ENCODE measurements at places on chromosomes 16 and 17.

DNA sequence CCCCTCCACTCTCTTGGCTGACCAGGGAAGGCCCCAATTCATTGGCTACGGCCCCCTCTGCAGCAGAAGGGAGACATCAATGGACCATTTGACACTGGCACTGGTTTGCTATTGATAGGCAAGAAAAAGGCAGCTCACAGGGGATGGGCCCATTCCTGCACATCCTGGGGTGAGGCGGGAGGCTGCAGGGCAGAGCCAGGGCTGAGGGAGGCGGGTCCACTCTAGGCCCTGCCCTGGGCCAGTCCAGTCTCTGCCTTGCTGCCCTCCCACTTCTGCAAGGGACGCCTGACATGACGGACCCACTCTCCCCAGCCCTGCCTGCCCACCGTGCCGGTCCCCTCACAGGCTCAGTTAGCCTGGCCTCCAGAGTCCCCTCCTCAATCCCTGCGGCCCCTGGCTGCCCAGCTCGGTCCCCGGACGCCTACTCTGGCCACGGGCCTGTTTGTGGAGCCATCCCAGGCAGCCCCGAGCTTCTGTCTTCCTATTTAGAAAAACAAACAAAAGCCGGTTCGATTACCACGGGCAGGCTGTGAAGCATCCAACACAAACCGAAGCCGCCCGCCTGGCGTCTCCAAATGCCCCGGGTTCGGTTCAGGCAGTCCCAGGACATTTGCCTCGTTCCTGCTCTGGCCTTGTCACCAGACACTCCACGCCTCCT lies 160.7 kb downstream of the IRX5 start:
- DNase-seq, result no peak

- no peak for DNase-seq
These were observed 8.6 kb upstream of the ENPP7 start for GRCh38 chr17:79721993-79722671.

GRCh38 chr16:26963109-26963508 lies 103.6 kb upstream of the C16orf82 start:
- no peak for DNase-seq

DNA sequence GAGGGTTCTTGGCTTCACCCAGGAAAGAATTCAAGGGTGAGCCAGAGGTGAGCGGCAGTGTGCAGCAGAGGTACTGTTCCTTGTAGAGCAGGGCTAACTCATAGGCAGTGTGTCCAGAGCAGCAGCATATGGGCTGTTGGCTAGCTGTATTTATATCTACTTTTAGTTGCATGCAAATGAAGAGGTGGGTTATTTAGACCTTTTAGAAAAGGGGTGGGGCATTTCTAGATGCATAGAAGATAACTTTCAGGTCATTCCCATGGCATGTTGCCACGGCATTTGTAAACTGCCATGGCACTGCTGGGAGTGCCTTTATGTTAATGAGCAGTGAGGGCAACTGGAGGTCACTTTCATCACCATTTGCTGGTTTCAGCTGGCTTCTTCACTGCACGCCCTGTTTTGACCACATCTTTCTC lies 141.0 kb downstream of the STX8 start:
- no peak for DNase-seq

DNA sequence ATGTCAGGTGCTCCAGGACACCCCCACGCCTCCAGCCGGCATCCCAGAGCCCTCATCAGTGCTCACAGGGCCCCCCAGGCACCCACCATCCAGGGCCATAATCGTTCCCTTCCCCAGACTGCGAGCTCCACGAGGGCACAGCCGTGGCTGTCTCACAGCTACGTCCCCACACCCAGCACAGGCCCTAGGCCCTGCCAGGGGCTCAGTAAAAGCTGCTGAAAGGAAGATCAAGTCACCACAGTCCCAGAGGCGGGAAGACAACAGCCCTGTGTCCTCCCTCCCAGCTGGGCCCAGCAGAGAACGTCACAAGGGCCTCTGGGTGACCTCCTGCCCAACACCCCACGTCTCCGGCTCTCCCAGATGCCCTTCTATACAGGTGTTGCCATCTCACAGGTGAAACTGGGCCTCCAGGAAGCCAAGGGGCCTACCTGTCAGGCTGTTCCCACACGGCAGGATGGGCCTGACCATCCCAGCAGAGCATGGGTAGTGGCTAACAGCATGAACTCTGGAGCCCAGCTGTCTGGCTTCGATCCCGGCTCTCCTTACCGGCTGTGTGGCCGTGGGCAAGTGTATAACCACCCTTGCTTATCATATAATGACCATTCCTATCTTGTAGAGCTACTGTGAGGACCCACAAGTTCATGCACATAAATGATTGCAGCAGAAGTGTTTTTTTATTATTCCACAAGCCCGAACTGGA lies 17.9 kb downstream of the ARL2BP start:
- DNase-seq, result no peak

- peak; percentile 89 for DNase-seq
These were observed 61.4 kb downstream of the ZNF18 start for GRCh38 chr17:11935734-11936406.

- DNase-seq, result peak; percentile 89
These were observed at the start of gene CAVIN1 for GRCh38 chr17:42422958-42423712. Gene CAVIN1 (minus strand): TSS chr17:42423256. CDS start chr17:42423097, 159 bp downstream.

GRCh38 chr17:59178266-59178985 lies 22.9 kb downstream of the PRR11 start:
- DNase-seq, result no peak

- no peak for DNase-seq
These were observed 4.1 kb upstream of the VPS4A start for GRCh38 chr16:69307091-69307490.

GRCh38 chr16:84548508-84548907 lies 44.0 kb upstream of the MEAK7 start:
- DNase-seq, result no peak

DNA sequence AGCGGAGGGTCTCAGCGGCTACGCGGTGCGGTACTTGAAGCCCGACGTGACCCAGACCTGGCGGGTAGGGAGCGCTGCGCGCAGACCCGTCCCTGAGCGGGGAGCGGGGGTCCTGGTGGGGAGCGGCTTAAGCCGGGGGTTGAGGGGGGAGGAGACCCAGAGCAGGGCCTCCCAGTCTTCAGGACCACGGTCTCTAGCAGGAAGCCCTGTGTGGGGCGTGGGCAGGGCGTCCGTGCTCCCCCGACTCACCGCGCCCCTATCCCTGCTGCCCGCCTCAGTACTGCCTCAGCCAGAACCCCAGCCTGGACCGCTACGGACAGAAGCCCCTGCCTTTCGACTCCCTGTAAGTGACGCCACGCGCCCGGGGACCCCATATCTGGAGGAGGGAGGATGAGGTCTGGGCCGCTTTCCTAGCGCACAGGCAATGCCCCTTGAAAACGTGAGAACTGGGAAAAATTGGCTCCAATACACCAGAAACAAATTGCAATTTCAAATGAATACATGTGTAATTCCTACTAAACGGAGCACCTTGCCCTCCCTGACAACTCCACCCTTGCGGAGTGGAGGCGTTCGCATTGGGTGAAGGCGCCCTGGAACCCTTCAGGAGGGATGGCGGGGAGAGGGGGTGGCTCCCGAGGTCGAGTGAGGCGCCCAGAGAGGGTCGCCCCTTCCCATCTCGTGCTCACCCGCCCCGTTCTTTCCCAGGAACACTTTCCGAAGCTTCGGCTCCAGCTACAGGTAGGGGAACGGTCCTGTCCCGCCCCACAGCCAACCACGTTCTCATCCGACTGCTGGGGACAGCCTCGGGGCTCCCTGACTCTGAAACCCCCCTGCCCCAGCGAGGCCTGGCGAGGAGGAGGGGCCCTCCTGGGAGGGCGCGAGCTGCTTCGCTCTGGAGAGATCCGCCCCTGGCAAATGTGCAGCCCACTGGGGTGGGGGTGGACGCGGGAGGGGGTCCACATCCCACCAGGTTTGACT lies 14.6 kb upstream of the CNGB1 start:
- DNase-seq, result no peak

- DNase-seq, result no peak
These were observed 77.5 kb downstream of the USP32 start for GRCh38 chr17:60314423-60314822.

DNA sequence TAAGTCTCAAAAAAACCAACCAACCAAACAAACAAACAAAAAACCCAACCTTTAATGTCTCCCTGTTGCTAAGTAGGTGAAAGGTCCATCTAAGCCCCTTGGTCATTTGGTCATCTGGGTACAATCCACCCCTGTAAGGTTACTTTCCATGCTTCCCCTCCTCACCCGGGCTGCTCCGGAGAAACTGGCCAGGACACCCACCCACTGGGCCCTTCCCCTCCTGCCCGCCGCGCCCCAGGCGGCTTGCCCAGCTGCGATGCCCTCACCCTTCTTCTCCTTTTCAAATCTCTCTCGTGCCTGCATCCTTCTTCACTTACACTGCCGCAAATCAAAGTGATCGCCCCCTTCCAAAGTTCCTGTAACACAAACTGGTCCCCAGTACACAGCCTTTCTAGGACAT lies 2.0 kb downstream of the NTAN1 start:
- no peak for DNase-seq

- no peak for DNase-seq
These were observed 20.9 kb downstream of the CCDC182 start for GRCh38 chr17:57724026-57724728.

- no peak for DNase-seq
These were observed 570 bp downstream of the NR1D1 start for GRCh38 chr17:40099619-40100418.

- DNase-seq, result no peak
These were observed 41.7 kb downstream of the ZZEF1 start for GRCh38 chr17:4100883-4101756.

DNA sequence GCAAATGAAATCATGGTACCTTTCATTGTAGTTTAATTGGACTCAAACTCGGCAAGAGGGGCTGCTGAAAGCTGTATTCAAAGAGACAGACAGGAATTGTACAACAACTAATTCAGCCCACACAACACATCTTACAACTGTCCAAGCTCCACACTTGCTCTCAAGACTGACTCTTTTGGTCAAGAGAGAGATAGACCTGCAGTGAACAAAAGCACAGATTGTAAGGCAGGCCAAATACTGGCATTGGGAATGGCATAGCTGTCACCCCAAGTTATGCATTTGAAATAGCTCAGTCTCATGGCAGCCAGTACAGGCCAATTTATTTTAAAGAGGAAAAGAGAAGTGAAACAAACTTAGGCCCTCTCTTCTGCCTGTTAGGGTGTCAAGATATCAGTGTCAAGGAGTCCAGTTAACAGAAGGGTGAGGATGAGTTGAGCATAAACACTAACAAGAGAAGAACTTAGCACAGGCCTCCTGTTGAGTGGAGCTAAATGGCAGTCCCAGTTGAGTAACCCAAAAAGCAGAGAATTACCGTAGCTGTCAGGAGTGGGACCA lies 215.7 kb downstream of the IRX3 start:
- DNase-seq, result no peak

DNA sequence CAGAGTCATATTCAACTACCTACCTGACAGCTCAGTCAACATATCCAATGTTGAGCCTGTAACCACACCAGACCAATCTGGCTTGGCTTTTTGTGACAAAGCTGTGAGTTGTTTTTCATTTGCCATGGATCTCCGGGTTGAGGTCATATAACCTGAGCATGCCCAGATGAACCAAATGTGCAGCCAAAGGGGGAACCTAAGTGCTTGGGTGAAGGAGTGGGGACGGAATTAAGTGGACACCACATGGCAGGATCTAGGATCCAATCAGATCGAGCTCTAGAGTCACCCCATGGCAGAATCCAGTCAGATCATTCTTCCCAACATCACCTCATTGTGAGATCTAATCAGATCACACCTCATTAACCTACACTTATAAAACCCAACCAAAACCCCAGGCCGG lies 258.6 kb downstream of the PHKB start:
- no peak for DNase-seq

DNA sequence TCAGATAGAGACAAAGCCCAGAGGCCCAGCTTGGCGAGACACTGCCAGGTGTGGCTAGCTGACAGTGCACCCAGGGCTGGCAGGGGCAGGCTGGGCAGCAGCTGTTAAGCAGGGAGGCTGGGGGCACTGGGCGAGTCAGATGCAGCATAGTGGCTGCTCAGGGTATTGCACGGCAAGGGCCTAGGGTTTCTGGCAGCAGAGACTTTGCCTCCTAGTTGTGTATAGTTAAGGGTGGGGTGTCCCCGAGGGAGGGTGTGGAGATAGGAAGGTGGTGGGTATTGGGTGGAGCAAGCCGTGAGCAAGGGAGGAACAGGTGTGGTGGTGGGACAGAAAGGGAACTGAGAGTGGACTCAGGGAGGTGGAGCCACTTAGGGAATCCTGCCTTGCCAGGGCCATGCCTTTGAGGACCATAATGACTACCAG lies 66.0 kb downstream of the SMPD3 start:
- DNase-seq, result peak; percentile 78

DNA sequence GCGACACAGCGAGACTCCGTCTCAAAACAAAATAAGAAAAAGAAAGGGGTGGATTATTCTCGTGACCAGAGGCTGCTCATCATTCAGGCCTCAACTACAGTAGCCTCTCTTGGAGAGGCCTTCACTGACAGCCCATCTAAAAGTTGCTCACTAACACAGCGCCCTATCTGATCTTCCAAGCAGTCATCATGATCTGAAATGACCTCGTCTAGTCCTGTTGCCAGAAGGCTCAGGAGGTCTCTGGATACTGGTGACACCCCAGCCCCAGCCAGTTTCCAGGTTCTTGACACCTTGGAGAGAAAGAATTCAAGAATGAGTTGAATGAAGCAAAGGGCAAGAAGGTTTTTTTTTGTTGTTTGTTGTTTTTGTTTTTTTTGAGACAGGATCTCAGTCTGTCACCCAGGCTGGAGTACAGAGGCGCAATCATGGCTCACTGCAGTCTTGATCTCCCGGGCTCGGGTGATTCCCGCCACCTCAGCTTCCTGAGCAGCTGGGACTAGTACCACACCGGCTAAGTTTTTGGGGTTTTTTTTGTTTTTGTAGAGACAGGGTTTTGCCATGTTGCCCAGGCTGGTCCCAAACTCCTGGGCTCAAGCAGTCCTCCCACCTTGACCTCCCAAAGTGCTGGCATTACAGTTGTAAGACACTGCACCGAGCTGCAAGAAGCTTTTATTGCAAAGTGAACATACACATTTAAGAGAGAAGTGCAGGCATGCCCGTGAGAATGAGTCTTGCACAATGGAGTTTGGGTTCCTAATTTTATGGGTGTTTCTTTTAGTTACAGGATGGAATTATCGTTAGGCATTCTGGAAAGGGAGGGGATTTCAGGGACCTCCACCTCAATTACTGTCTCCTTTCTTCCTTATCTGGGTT lies 2.7 kb upstream of the ZC3H7A start:
- no peak for DNase-seq

Data from H1 (cell line).